ENCODE measurements at places on chromosomes 12 and 14. TPM values are rescaled to one million over a fixed set of nuclear protein-coding genes. Genes with fewer than 3 reads are reported as not detected.
A peak's percentile ranks its signal among the peaks of the same experiment; 100 is the strongest.

The CSRNP2 gene
- 21.2 TPM for total RNA-seq

The RD3L gene
- not detected for total RNA-seq

The TAS2R42 gene
- total RNA-seq, result not detected

The AICDA gene
- total RNA-seq, result 0.77 TPM

The RAD51B gene
- total RNA-seq, result 22.2 TPM

The SDSL gene
- 12.8 TPM for total RNA-seq

DNA sequence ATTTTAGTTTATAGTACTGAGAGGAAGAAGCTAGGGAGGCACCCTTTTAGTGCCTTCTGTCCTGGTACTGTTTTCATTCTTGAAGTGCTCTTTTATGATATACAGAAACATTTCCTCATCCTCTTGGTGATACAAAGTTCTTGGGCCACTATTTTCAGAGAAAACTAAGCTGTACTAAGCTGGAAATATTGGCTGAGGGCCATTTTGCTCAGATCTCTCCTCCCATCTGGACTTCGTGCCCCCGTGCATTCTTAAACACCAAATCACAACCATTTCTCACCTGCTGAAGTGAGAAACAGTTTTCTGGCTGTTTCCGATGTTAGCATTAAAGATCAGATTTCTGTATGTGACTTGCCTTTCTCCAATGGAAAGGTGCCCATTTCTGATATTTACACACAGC lies 158.9 kb downstream of the FBXL14 start:
- H3K36me3 ChIP-seq, result no peaks in the 10 kb centered on the region
- H3K4me1 ChIP-seq, result peaks cover 13% of the 10 kb centered on the region
- no peak for DNase-seq
- no peaks in the 10 kb centered on the region for H3K27me3 ChIP-seq
- H3K4me3 ChIP-seq, result no peak overlapping the region

DNA sequence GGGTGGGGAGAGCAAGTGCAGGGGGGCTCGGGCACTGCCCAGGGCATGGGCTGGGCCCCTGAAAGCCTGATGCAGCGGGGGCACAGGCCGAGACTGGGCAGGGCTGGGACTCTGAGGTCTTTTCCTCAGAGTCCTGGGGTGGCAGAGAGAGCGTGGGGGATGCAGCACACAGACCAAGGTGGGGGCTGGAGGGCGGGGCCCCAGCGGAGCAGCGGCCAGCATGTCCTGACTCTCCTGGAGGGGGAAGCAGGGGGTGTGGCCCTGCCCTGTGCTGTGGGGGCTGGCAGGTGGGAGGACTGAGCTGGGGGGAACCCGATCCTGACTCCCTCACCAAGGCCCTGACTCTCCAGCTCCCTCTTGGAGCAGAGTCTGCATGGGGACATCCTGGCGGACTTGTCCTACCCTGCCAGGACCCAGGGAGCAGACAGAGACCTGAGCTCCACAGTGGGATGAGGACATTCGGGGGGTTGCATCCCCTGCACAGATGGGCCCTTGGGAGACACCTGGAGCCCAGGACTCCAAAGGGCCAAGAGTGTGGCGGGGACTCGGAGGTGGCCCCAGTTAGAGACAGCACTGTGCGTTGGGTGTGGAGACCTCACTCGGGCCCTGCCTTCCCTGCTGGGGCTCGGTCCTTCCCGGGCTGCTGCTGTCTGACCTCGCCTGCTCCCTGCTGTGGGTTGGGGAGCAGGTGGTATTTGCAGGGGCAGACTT lies 326.1 kb downstream of the TMEM121 start:
- H3K27ac ChIP-seq, result no peak overlapping the region
- no peaks in the 10 kb centered on the region for H3K27me3 ChIP-seq
- H3K36me3 ChIP-seq, result no peaks in the 10 kb centered on the region
- no peaks in the 10 kb centered on the region for H3K4me1 ChIP-seq

DNA sequence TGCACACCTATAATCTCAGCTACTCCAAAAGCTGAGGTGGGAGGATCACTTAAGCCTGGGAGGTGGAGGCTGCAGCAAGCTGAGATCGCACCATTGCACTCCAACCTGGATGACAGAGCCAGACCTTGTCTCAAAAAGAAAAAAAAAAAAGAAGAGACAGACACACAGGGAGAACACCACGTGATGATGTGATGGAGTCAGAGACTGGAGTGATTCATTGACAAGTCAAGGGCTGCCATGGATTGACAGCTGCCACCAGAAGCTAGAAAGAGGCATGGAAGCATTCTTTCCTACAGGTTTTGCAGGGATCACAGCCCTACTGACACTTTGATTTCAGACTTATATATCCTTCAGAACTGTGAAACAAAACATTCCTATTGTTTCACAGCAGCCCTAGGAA lies 3.5 kb upstream of the HCFC2 start:
- H3K36me3 ChIP-seq, result no peaks in the 10 kb centered on the region
- no peak overlapping the region for H3K27ac ChIP-seq
- no peak for DNase-seq
- H3K27me3 ChIP-seq, result no peaks in the 10 kb centered on the region
- peaks cover 25% of the 10 kb centered on the region for H3K4me1 ChIP-seq

GRCh38 chr12:65725376-65725775 lies 98.9 kb upstream of the HMGA2 start:
- no peak for DNase-seq
- H3K4me1 ChIP-seq, result peaks cover 7% of the 10 kb centered on the region
- no peak overlapping the region for H3K4me3 ChIP-seq
- H3K27ac ChIP-seq, result no peak overlapping the region
- H3K27me3 ChIP-seq, result peaks cover 40% of the 10 kb centered on the region

DNA sequence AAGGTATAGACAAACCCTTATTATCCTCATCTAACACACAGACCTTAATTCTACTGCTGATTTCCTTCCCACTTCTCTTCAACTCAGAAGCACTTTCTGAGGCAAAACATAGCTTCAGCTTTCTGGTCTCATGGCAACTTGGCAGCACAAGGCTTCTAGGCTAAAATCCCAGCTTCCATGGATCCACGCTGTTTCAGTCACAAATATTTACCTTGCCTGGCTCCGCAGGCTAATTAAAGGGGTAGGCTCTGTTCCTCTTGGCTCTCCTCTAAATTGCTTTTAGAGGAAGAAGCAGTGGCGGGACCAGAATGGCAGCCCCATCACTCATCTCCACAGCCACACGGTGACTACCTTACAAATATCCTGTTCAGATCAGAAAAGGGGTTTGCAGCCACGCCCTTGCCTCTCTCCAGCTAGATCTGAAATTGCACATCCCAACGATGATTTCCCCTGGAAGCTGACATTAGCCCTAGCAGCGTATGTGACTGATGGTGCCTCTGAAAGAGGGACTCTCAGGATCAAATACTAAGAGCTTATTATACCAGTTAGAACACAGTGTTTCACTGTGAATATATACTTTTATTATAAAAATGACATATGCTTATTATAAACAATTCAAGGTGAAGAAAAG lies 221.5 kb upstream of the NUDT4 start:
- no peaks in the 10 kb centered on the region for H3K4me1 ChIP-seq
- H3K27me3 ChIP-seq, result no peaks in the 10 kb centered on the region
- H3K4me3 ChIP-seq, result no peak overlapping the region
- no peak overlapping the region for H3K27ac ChIP-seq

DNA sequence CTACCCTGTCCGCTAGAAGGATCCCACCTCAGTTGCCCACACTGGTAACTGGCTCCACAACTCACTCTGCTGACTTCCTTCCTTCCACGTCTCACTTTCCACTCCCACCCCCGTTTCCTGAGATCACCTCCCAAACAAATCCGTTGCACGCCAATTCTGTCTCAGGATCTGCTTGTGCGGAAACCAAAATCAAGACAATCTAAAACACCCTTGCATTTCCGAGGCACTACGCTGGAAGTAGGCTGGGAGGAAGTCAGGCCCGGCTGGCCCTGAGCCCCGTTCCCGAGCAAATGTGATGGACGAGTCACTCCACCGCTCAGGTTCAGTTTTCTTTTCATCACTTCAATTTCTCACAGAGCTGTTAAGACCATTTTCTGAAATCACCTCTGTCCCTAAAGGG lies 23.1 kb downstream of the ABCB9 start:
- H3K27ac ChIP-seq, result peak overlapping the region; percentile 67
- no peak overlapping the region for H3K4me3 ChIP-seq
- no peak for DNase-seq
- peaks cover 42% of the 10 kb centered on the region for H3K4me1 ChIP-seq
- no peaks in the 10 kb centered on the region for H3K27me3 ChIP-seq
- no peaks in the 10 kb centered on the region for H3K36me3 ChIP-seq

- H3K27ac ChIP-seq, result peak overlapping the region; percentile 96
- H3K27me3 ChIP-seq, result no peaks in the 10 kb centered on the region
- no peak for DNase-seq
- no peak overlapping the region for H3K4me3 ChIP-seq
- H3K4me1 ChIP-seq, result peaks cover 73% of the 10 kb centered on the region
Observed at GRCh38 chr14:104798300-104799243, 2.3 kb upstream of the ZBTB42 start.

GRCh38 chr12:108786450-108786849 lies 55.1 kb upstream of the CORO1C start:
- no peak overlapping the region for H3K27ac ChIP-seq
- H3K27me3 ChIP-seq, result no peaks in the 10 kb centered on the region

DNA sequence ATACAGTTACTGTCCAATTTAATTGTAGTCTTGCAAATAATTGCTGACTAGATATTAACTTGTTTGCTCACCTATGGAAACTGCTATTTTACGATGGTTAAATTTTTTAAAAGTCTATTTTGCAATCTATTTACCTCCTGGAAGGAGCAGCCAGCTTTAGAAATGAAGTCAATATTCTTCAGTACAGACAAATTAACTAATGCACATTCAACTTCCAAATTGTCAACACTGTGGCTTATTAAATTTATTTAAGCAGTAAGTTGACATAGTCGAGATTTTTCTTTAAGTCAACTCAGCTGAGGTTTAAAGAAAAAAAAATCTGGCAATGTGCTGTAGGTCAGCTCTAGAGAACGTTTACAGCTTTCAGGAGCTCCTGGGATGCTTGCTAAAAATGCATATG lies 221.2 kb downstream of the SSPN start:
- no peaks in the 10 kb centered on the region for H3K27me3 ChIP-seq
- H3K4me1 ChIP-seq, result no peaks in the 10 kb centered on the region
- no peak overlapping the region for H3K4me3 ChIP-seq
- no peaks in the 10 kb centered on the region for H3K36me3 ChIP-seq

- H3K4me3 ChIP-seq, result no peak overlapping the region
- peaks cover 100% of the 10 kb centered on the region for H3K36me3 ChIP-seq
- H3K27ac ChIP-seq, result no peak overlapping the region
- no peaks in the 10 kb centered on the region for H3K27me3 ChIP-seq
- no peaks in the 10 kb centered on the region for H3K4me1 ChIP-seq
- DNase-seq, result no peak
Observed at GRCh38 chr12:51059086-51059485, 11.0 kb downstream of the LETMD1 start.

GRCh38 chr14:96077983-96078624 lies 38.9 kb downstream of the C14orf132 start:
- H3K27ac ChIP-seq, result no peak overlapping the region
- peak; percentile 28 for DNase-seq
- H3K4me3 ChIP-seq, result no peak overlapping the region

DNA sequence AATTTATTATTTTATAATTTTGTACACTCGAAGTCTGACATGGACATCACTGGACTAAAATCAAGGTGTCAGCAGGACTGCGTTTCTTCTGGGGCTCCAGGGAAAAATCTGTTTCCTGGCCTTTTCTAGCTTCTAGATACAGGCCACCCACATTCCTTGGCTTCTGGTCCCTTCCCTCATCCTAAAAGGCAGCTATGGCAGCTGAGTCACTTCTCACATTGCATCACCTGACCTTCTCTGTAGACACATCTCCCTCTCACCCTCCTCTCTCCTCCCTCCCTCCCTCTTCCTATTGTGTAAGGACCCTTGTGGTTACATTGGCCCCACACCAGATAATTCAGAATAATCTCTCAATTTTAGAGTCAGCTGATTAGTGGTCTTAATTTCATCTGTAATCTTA lies 92.4 kb downstream of the RPS6KA5 start:
- H3K4me1 ChIP-seq, result no peaks in the 10 kb centered on the region
- H3K36me3 ChIP-seq, result no peaks in the 10 kb centered on the region
- no peak for DNase-seq

DNA sequence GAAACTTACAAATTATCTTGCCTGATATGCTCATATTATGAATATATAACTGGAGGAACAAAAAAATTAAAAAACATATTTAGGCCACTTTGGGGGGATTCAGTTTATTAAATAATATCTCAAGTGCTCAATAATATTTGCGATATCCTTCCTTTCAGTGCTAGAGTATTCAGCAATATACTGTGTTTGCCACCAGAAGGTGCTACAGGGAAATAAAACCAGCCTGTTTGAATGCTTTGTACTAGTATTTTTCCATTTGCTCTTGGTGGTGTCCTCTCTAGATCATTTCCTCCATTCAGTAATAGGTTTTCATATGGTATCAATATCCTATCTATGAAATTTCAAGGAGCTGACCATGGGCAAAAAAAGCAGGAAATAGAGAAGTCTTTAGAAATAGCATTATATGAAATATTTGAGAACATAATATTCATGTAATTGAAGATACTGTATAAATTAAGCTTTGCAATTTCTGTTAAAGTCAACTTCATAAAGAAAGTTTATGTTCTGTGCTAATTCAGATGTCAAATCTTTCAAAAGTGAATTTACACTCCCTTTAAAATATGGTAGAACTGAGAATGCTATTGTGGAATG lies 106.2 kb upstream of the NAV3 start:
- no peak for DNase-seq
- H3K27me3 ChIP-seq, result no peaks in the 10 kb centered on the region
- H3K4me1 ChIP-seq, result no peaks in the 10 kb centered on the region
- H3K36me3 ChIP-seq, result no peaks in the 10 kb centered on the region
- H3K4me3 ChIP-seq, result no peak overlapping the region

- H3K27ac ChIP-seq, result no peak overlapping the region
- H3K4me1 ChIP-seq, result peaks cover 36% of the 10 kb centered on the region
- H3K36me3 ChIP-seq, result no peaks in the 10 kb centered on the region
- peaks cover 25% of the 10 kb centered on the region for H3K27me3 ChIP-seq
- no peak for DNase-seq
Observed at GRCh38 chr14:100674897-100675619, 51.6 kb upstream of the DLK1 start.

DNA sequence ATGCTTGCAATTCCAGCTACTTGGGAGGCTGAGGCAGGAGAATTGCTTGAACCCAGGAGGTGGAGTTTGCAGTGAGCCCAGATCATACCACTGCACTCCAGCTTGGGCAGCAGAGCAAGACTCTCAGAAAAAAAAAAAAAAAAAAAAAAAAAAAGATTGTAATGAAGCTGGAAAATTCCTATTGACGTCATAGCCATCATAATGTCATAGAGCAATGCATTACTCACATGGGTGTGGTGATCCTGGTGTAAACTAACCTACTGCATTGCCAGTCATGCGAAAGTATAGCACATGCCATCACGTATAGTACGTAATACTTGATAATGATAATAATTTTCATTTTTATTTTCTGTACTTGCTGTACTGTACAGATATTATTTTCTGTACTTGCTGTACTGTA lies 42.7 kb upstream of the NID2 start:
- DNase-seq, result no peak
- H3K27me3 ChIP-seq, result no peaks in the 10 kb centered on the region
- H3K27ac ChIP-seq, result no peak overlapping the region
- H3K4me1 ChIP-seq, result no peaks in the 10 kb centered on the region

DNA sequence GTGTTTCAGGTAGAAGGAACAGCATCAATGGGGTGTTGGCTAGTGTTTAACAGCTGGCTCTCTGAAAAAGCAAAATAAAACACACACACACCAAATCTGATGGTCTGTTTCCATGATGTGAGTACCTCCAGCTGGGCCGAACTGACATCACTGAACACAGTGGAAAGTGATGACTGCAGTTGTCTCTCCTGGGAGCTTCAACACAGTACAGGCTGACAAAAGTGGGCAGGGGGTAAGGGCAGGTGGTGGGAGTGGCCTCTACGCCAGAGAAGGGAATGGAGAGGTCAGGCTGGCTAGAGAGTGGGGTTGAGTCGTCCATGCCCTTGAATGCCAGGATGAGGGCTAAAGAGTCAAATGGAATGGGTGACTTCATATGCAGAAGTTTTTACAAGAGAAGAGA lies 8.0 kb upstream of the HNF1A start:
- no peaks in the 10 kb centered on the region for H3K36me3 ChIP-seq
- H3K4me3 ChIP-seq, result no peak overlapping the region
- peak; percentile 4 for DNase-seq
- no peak overlapping the region for H3K27ac ChIP-seq
- H3K27me3 ChIP-seq, result no peaks in the 10 kb centered on the region
- peaks cover 11% of the 10 kb centered on the region for H3K4me1 ChIP-seq

Data from lower lobe of right lung (tissue), 2 donors.